ENCODE measurements at places on chromosomes 5 and 9.

- DNase-seq = no peak
These were observed 596.6 kb upstream of the ZNF608 start for GRCh38 chr5:125343015-125343414.

DNA sequence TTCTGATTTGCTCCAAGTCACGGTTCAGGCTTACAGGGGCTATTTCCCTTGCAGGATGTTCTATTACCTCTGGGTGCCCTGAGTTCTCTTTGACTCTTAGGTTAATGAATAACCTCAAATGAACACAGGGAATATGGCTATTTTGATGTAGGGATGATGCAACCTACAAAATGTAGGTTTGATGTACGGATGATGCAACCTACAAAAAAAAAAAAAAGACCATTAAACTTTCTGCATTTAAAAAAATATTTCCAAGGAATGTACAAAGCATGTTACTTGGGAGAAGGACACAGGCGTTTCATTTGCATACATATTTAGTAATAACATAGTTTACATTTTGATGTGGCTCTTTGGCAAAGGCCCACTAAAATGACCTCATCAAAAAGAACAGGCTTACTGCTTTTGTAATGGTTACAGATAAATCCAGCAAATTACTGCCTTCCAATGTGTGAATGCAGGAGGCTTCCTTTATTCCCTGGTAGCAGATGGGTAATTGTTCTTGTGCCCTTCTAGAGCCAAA lies 36.3 kb downstream of the ZNF474 start:
- peak; percentile 97 for DNase-seq

DNA sequence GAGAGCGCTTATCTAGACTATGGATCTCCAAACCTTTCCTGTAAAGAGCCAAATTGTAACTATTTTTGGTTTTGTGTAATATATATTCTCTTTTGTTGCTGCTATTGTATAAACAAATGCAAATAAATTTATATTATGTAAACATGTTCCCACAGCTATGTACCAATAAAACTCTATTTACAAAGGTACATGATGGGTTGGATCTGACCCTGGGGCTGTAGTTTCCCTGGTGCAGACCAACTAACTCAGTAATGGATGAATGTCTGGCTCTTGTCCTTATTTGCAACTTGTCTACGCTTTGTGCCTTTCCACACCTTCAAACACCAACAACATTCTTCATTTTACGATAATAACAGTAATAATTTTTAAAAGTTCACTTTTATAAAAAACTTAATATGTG lies 27.5 kb upstream of the SPINK14 start:
- DNase-seq = no peak

- no peak for DNase-seq
These were observed 9.7 kb downstream of the TIGD6 start for GRCh38 chr5:149990518-149991376.

DNA sequence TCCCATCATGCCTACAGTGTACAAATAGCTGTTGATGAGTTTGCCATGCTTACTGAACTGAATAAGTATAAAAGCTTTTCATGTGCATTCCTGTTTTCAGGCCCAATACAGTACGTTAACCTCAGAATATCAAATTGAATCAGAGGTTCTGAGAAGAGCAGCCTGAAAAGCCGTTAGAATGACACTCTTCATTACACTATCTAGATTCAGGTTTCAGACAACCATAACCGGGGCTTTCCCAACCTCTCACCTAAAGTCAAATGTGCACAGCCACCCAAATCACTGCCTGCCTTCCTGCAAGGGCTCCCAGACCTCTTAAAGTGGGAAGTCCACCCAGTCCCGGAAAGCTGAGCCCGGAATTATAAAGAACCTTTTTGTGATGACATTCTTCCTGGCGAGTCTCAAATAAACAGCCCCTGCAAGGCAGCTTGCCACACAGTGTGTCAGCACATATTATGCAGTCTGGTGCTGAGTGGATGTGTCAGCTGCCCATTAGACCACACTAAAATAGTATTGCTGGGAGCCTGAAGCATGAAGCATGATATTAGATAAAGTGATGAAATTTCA lies 245.8 kb downstream of the TLE4 start:
- DNase-seq = peak; percentile 22

DNA sequence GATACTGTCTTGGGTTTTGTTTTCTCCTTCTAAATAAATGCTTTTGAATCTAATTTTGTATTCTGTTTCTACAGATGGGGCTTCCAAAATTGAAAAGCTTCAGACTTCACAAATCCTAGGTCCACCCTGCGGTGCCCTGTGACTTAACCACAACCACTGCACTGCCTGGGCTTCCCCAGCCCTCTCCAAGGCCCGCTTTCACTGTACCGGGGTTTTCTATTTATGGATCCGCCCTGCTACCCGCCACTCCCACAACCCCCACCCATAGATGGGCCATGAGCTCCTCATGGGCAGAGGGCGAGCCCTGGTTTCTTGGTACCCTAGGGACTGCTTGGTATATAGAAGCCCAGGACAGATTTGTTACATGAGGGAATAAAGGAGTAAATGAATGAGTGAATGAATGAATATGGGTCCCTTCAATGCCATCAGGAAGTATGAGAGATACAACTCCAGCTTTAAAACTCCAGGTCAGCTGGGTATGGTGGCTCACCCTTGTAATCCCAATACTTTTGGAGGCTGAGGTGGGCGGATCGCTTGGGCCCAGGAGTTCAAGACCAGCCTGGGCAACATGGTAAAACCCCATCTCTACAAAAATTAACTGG lies 39.8 kb upstream of the NEK6 start:
- no peak for DNase-seq

- DNase-seq = peak; percentile 95
These were observed 46.2 kb downstream of the TENT4A start for GRCh38 chr5:6759401-6759800.

- DNase-seq = no peak
These were observed 181.7 kb downstream of the CDK5RAP2 start for GRCh38 chr9:120398286-120398685.

DNA sequence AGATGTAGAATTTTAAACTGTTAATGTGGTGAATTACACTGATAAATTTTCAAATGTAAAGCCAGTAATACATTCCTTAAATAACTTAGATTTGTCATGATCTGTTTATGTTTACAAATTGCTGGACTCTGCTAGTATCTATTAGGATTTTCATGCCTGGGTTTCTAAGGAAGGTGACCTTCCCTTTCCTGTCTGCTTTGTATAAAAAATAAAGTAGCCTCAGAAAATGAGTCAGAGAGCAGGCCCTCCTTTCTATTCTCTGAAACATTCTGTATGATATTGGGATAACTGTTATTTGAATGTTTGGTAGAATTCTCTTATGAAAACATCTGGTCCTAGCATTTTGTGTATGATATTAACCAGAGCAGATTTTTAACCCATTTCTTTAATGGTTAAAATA lies 255.3 kb downstream of the SYK start:
- no peak for DNase-seq

GRCh38 chr9:83701769-83702168 lies 6.0 kb downstream of the UBQLN1 start:
- DNase-seq = peak; percentile 64

DNA sequence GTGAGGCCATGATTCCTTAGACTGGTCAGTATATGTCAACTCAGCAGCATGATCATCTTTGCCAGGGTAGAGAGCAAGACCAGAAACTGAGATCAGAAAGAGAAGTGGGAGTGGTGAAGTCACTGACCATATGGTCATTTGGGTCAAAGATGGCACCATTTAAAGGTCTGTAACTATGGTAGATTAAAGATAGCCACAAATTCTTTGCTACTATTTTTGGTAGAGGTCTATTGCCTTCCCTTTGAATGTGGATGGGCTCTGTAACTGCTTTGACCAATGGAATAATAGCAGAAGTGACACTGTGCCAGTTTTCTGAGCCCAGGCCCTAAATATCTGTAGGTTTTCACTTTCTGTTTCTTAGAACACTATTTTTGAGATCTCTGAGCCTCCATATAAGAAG lies 117.6 kb downstream of the PCSK1 start:
- no peak for DNase-seq

GRCh38 chr9:96251451-96251850 lies 50.5 kb downstream of the HSD17B3 start:
- DNase-seq = no peak

GRCh38 chr5:177015156-177015555 lies 7.3 kb upstream of the ZNF346 start:
- no peak for DNase-seq
